ENCODE measurements at places on chromosomes 3 and 15. TPM values are rescaled to one million over a fixed set of nuclear protein-coding genes. Genes with fewer than 3 reads are reported as not detected.

The ALDH1L1 gene
- 48.8 TPM for total RNA-seq

The VIPR1 gene
- total RNA-seq = 0.25 TPM

The GFM1 gene
- total RNA-seq = 35.6 TPM

The SORD gene
- 10.2 TPM for total RNA-seq

The EPHA3 gene
- 1.6 TPM for total RNA-seq

The C3orf22 gene
- total RNA-seq = 0.30 TPM

GRCh38 chr3:134471521-134472193 is 14.1 kb downstream of the ANAPC13 start:
- DNase-seq = no peak

DNA sequence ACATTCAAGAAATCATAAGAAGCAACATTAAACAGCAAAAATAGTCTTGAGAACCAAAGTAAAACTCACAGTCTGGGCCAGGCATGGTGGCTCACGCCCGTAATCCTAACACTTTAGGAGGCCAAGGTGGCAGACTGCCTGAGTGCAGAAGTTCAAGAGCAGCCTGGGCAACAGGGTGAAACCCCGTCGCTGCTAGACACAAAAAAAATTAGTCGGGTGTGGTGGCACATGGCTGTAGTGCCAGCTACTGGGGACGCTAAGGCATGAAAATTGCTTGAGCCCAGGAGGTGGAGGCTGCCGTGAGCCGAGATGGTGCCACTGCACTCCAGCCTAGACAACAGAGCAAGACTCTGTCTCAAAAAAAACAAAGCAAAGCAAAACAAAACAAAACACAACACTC is 117.7 kb upstream of the GOLGA6L6 start:
- DNase-seq = no peak

DNA sequence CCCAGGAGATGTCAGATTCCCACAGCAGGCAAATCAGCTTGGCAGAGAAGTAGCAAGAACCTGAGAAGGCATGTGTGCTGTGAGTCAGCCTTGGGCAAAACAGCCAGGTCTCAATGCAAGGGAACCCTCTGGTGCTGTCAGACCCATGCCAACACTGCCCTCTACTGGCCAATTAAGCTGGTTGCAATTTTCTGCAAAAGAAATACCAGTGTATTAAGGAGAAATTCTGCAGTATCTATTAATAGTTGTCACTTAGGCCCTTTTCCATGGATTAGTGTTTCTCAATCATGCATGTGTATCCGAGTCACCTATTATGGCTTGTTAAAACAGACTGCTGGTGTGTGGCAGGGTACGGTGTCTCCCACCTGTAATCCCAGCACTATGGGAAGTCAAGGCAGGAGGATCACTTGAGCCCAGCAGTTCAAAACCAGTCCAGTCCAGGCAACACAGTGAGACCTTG is 26.2 kb downstream of the MAP4 start:
- peak; percentile 81 for DNase-seq

GRCh38 chr3:66423791-66424190 is 77.0 kb downstream of the LRIG1 start:
- no peak for DNase-seq

DNA sequence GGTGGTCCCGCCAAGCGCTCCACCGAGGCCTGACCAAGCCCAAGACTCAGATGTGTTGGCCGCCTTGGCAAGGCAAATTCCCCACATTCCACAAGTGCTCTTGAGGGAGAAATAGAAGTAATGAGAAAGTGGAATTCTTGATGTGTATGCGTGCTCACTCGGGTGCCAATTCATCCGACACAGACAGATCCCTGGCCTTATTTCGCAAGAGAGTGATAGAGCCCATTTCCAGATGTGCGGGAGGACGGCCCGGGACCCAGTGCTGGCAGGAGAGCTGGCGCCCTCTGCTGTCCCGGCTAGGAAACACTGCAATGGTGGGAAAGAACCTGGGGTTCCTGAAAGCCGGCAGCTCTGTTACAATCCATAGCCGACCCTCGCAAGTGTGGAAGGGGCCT is 76.0 kb downstream of the HMG20A start:
- DNase-seq = peak; percentile 89

DNA sequence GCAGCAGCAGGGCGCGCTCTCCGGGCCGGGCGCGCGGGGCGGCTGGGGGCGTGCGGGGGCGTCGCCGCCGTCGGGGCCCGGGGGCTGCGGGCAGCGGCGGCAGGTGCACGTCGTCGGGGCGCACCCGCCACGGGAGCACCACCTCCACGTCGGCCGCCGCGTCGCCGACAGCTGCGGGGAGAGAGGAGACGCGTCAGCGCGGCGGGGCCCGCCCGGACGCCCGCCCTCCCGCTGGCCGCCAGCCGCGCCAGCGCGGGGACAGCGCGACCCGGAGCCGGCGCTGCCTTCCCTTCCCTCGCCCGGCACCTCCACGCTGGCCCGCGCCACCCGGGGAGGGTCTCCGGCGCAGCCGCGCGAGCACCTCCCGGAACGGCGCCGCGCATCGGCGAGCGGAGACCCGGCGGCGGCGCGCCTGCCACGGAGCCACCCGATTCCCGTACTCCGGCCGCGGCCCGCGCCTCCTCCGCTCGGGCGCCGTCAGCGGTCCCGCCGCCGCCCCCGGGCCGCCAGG is 481 bp downstream of the ADAMTS17 start:
- DNase-seq = no peak

DNA sequence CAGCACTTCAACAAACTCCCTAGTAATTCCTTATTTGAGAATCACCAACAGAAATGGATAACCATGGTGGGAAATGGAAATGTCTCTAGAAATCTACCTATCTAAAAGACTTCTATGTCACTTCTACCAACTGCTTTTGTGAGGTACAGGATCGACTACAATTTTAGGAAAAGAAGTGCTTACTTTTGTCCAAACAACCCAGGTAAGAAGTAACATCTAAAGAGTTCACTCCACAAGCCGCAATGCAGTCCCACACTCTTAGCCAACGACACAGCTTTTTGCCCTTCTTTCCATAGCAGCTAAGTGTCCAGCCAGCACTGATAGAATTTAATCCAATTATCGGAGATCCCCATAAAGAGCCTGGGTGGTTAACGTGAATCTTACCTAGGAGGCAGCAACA is 28.1 kb downstream of the ANXA2 start:
- DNase-seq = no peak

- no peak for DNase-seq
These were observed 9.7 kb upstream of the SLC28A2 start for GRCh38 chr15:45242289-45242688.

- DNase-seq = no peak
These were observed 40.8 kb downstream of the CLSTN2 start for GRCh38 chr3:139975594-139976365.

GRCh38 chr3:32421991-32422859 is 30.6 kb downstream of the CMTM7 start:
- DNase-seq = peak; percentile 20

- no peak for DNase-seq
These were observed 34.2 kb downstream of the LIMD1 start for GRCh38 chr3:45628746-45629145.

DNA sequence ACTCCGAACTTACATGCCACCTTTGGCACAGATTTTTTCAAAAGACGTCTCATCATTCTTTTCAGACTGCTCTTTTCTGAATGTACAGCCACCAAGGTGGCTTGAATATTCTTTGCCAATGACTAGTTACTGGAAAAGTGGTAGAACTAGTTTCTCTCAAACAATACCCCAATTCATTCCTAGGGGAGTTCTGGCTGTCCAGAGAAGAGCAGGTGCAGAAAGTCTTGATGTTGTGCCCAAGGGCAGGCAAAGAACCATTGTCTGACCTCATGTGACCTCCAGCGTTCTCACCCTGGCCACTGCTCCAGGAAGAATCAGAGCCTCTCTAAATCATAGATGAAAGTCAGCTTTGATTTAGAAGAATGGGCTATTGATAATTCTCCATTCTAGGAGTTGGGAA is 5.5 kb downstream of the LMOD3 start:
- DNase-seq = no peak

- no peak for DNase-seq
These were observed 14.1 kb upstream of the HRH1 start for GRCh38 chr3:11140030-11140712.

DNA sequence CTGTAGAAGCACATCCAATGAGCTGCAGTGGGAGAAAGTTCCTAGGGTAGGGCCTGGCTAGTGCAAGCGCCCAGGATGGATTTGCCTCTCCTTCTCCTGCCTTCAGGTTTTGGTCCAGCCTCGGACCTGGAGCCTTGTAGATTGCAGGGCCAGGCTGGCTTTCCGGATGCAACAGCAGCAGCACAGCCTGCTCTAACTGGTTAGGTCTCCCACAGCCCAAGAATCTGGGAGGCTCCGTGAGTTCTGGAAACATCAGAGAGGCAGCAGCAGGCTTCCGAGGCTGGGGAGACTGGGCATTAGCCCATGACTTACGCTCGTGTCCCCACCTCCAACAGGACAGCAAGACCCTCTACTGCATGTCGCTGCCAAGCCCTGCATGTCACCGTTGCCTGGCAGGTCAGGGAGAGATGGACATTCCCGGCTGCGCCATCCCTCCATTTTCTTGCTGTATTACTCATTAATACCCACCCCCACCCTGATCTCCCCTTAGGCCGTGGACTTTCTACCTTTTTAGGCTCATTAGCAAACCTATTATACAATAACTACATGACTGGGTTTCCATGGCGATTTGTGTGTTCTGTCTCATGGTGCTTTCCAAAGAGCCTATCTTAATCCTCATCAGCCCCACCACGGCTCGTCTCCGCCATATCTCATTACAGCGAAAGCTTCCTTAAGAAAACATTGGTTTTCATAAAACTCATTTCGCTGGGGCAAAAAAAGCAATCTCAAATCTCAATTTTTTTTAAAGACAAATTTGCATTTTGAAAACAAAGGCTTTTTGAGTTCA is 40.9 kb upstream of the RGMA start:
- DNase-seq = no peak

DNA sequence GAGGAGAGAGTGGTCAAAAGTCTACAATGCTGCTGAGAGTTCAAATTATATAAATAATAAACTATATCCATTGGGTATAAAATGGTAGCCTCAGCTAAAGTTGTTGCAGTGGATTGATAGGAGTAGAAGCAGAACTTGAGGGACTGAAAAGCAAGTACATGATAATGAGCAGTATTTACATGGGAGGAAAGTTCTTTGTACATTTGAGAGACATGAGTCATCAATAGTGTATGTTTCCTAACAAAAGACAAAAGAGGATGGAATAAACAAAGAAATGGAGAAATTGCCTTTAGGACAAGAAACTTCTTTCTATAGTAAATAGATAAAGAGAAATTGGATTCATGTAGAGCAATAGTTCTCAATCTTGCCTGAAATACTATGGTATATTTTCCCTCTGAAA is 110.0 kb upstream of the PLSCR5 start:
- DNase-seq = no peak

GRCh38 chr3:49841806-49842205 is 14.6 kb downstream of the TRAIP start:
- DNase-seq = no peak

DNA sequence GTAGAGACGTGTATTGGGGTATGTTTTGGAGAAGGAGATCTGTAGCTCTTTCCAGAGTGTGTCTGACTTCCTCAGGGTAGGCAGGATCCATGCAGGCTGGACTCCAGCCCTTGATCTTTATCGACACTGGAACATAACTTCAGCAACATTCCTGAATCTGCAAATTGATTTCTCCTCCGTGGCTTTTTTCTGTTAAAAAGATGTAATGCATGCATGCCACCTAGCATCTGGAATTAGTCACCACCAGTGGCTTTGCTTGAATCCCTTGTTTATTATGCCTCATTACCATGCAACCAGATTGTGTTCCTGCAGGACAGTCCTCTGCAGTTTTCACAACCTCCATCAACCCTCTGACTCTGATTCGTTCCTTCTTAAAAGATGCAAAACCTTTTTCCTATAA is 86.1 kb downstream of the CCNL1 start:
- DNase-seq = no peak

GRCh38 chr3:188812198-188812597 is 359.6 kb upstream of the TPRG1 start:
- DNase-seq = no peak

DNA sequence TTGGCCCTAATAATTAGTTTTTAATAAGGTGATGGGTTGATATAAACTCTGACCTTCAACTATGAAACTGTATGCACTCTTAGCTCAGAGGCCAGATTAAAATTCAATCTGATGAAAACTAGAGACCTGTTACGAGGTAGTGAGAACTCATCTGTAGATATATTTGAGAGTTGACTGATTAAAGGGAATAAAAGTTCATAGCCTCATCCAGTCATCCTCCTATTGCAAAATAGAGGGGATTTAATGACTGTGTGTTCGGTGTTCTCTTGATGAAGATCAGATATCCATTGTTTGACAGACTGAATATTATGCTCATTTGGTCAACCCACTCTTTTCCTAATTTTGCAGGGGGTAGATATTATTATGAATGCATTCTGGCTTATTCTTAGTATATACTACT is 23.3 kb upstream of the PLCL2 start:
- no peak for DNase-seq

GRCh38 chr3:42639192-42639591 is 14.3 kb upstream of the ZBTB47 start:
- DNase-seq = no peak

DNA sequence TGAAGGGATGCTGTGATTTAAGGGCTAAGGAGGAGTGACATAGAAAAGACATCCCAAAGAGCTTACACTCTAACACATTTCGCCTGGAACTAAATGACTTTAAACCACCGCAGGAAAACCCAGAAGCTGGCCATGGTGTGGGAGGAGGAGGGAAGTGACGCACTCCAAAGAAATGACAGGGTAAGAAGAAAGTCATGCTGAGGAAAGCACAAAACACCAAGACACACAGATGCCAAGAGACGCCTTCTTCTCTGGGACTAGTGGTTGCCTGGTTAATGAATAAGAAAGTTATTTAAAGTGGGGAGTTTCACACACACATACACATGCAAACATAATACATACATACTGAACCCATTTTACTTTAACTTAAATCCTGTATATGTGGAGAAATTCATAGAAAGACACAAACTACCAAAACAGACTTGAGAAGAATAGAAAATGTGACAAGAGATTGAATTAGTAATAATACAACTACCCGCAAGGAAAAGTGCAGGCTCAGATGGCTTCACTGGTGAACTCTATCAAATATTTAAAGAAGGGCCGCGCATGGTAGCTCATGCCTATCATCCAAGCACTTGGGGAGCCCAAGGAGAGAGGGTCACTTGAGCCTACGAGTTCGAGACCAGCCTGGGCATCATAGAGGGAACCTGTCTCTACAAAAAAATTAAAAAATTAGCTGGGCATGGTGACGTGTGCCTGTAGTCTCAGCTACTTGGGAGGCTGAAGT is 125.5 kb downstream of the NSMCE3 start:
- DNase-seq = no peak

Data from ovary (tissue), 10 donors.